ENCODE measurements at places on chromosomes 11 and 22. TPM values are rescaled to one million over a fixed set of nuclear protein-coding genes. Genes with fewer than 3 reads are reported as not detected.
A peak's percentile ranks its signal among the peaks of the same experiment; 100 is the strongest.

The PICK1 gene
- total RNA-seq, result 26.5 TPM

The POU2AF2 gene
- total RNA-seq, result not detected

GRCh38 chr22:33867118-33867866 is 53.0 kb downstream of the LARGE1 start:
- no peak for DNase-seq

DNA sequence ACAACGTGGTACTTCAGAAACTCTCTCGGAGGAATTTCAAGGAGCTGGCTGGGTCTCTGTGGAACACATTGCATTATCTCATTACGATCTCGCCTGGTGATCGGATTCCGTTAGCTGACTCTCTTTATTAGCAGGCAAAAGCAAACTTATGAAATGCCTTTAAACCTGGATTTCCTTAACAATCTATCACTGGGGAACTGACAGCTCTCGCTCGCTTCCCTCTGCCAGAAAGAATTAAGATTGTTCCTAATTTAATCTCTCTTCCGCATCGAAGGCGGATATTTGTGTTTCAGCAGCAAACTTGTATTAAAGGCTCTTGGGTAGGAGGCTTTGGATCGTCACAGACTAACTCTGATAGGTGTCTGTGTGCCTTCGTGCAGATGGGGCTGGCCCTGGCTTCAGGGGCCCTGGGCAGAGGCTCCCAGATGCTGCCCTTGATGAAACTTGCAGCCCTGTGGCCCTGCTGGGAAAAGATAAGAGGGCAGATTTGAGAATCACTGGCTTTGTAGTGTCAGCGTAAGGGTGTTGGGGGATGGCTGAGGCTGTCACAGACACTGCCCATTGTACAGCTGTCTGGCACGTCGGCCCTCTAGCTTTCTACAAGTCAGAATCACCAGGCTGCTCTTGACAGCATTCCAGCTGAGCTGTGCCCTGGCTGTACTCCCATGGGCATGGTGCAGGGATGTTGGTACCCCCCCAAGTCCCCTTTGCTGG is 162.2 kb upstream of the NECTIN1 start:
- DNase-seq, result peak; percentile 85

DNA sequence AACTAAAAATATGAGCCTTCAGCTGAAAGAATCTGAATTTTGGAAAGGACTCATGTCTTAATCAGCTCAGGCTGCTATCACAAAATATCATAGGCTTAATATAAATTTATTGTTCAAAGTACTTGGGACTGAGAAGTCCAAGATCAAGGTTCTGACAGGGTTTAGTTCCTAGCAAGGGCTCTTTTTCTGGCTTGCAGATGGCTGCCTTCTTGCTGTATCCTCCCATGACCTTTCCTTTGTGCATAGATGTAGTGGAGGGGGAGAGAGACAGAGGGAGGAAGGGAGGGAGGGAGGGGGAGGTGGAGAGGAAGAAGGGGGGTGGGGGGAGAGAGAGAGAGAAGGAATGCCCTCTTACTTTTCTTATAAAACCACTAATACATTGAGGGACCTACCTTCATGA is 306.8 kb upstream of the DDI1 start:
- DNase-seq, result no peak

The CNGA4 gene
- total RNA-seq, result not detected

DNA sequence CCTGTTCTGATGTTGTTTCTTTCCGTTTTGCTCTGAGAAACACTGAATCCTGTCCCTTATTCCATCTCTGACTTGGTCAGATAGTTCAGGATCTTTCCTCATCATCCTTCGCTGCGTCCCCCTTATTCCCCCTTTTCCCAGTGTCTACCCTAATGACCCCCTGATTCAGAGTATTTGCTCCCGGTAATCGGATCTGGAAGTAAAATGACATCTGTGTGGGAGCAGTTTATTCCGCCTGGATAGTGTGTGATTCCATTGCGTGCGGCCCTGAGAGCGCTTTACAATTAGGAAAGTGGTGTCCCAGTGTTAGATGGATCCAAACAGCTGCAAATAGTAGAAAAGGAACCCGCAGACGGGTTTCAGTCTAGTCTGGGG is 606 bp downstream of the DRG1 start:
- no peak for DNase-seq
